Endodermal cell (in vitro differentiated cells): ENCODE measurements at places on chromosomes 1 and 21.
A peak's percentile ranks its signal among the peaks of the same experiment; 100 is the strongest.

GRCh38 chr1:192159014-192159413 is 752 bp downstream of the RGS18 start:
- no peak for DNase-seq

GRCh38 chr1:199691540-199691939 is 336.0 kb upstream of the NR5A2 start:
- no peak for DNase-seq

DNA sequence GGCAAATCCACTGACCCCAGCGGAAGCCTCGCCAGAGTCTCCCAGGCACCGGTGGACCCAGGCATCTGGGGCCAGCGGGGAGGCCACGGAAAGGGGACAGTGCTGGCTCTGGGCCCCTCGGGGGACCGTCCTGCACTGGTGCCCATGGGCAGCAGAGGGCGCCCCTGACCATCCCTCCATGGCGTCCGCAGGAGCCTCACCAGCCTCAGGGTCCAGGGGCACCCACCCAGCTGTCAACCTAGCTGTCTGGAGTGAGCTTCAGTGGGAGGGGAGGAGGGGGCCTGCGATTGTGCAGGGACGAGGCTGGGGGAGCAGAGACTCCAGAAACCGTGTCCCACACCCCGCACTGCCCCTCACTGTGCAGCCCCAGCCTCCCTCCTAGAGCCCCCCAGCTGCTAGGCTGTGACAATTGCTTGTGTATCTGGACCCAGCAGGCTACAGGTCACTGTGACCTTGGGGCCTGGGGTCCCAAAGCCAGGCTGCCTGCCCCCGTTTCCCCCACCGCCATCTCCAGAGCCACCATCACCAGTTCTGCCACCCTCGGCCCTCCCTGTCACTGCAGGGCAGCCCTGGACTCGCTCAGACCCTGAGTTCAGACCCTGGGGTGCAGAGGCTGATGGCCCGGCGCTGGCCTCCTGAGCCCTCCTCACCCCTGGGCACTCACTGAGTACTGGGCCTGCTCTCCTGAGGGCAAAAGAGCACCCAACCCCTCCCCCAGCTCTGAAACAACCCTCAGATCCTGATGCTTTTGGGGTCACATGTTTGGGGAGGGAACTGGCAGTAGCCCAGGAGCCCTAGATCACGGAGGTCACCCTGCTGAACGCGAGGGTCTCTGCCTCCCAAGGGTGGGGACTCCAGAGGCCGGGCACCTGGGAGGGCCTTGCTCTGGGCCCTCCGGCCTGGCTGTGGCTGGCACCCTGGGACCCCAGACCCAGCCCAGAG is 10.6 kb upstream of the COL6A1 start:
- peak; percentile 92 for DNase-seq

- DNase-seq: no peak
These were observed 37.3 kb downstream of the C1orf21 start for GRCh38 chr1:184424157-184424556.

GRCh38 chr1:61160526-61160925 is 78.2 kb downstream of the NFIA start:
- no peak for DNase-seq

GRCh38 chr1:22500058-22500457 is 48.4 kb downstream of the ZBTB40 start:
- DNase-seq: no peak

- no peak for DNase-seq
These were observed 66.1 kb downstream of the CD2 start for GRCh38 chr1:116820369-116820768.

GRCh38 chr1:177311111-177311510 is 140.4 kb downstream of the BRINP2 start:
- no peak for DNase-seq

- no peak for DNase-seq
These were observed 42.9 kb upstream of the LRRN2 start for GRCh38 chr1:204728456-204728855.

DNA sequence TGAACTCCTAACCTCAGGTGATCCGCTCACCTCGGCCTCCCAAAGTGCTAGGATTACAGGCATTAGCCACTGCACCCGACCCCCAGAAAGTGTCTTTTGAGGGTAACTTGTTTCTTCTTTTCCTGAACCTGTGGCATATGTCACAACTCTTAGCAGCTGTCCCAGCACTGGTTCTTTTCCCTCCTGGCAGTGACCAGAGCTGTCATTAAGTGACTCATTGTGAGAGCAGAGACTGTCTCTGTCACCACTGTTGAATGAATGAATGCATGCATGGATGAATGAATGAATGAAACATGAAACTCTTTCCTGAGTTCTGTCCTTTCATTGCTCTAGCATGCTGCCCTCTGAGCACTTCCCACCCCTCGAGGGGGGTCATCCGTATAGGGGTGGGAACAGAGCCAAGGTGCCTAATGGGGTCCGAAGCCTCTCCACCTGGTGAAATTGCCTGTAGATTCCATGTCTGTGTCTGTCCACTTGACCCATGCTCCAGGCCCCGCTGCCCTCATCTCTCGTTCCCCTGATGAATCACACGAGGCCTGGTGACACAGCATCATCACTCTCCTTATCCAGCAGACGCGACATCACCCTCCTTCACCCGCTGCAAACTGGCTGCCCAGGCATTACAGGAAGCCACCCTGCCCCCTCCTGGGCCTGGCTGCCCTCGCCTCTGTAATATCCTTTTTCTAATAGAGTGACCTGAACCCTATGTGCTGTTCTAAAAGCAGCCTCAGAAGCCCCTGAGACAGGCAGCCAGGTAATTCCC is 75.0 kb downstream of the IGSF21 start:
- peak; percentile 64 for DNase-seq

DNA sequence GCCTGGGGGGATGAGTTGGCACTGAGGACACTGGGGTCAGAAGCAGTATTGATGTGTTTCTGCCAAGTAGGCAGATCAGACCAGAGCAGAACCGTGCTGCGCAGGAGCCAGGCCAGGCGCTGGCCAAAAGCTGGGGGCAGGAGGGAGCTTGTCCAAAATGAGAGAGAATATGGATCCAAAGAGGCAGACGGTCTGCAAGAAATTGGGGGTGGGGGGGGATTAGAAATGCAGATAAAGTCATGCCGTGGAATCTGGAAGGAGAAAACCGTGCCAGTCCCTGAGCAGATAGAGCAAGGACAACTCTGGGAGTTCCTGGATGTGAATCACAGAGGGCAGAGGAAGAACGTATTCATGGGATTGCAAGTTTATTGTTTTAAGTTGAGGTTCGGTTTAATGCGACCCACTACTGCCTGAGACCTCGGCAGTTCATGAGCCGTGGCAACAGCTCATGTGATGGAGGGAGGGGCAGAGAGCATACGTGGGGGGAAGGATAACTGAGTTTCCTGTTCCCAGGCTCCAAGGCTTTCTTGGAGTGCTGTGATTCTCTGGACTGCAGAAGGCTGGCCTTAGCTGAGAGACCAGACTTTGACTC is 224.0 kb downstream of the FGGY start:
- DNase-seq: no peak

- peak; percentile 63 for DNase-seq
These were observed 663 bp downstream of the ATP13A2 start for GRCh38 chr1:17011092-17011438.

DNA sequence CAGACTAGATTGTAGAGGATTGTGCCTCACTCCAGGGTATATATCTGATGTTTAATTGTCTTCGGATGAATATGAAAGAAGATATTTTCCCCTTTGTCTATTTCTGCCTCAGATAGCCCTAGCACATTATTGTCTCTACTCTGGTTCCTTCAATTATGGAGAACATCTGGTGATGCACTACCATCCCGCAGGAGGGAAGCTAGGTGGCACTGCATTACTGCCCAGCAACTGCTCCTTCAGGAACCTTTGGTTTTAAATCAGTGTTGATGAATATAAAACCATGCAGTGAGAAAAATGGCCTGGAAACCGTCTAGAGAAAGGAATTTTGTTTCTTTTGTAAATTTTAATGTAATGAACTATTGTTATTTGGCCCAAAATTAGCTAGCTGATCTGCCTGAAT is 68.5 kb downstream of the GPR88 start:
- peak; percentile 58 for DNase-seq

GRCh38 chr1:204514828-204515227 is 1.4 kb upstream of the MDM4 start:
- no peak for DNase-seq

GRCh38 chr1:27650539-27651175 is 15.7 kb upstream of the FGR start:
- DNase-seq: peak; percentile 86

GRCh38 chr1:116763787-116764465 is 9.7 kb downstream of the CD2 start:
- DNase-seq: peak; percentile 82

DNA sequence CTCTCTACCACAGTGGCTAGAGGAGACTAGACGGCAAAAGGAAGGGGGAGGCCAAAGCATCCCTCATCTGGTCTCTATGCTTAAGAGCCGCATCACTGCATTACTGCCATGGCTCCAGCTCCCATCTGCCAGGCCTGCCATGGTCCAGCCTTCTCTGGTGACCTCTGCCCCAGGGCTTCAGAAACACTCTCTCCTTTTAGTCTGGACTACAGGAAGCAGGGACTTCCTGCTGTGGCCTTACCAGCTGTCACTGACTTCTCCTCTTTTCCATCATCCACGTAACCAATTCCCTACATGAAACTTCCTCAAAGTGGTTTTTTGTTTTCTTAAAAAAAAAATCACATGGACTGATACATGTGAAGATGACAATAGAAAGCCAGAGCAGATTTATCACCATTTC is 323.1 kb upstream of the NFIA start:
- DNase-seq: no peak

GRCh38 chr1:68322096-68322495 is 89.8 kb upstream of the WLS start:
- no peak for DNase-seq

DNA sequence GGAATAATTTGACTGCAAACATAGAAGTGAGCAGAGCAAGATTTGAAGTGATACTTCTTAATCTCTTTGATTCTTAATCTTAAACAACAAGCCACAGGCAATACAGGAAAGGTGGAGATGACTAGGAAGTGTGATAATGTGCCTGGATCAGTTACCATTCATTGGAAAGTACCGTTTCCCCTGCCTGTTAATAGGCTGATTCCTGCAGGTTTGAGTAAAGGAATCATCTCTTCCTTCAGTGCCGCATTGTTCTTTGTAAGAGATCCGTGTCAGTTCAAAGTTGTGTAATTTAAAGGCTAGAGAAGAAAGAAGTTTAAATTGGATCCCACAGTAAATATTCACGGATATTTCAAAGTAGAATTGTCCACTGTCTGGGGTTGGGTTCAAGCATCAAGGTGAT is 43.5 kb upstream of the BCL10 start:
- DNase-seq: no peak

- DNase-seq: no peak
These were observed 35.7 kb upstream of the DUSP10 start for GRCh38 chr1:221777431-221778072.

DNA sequence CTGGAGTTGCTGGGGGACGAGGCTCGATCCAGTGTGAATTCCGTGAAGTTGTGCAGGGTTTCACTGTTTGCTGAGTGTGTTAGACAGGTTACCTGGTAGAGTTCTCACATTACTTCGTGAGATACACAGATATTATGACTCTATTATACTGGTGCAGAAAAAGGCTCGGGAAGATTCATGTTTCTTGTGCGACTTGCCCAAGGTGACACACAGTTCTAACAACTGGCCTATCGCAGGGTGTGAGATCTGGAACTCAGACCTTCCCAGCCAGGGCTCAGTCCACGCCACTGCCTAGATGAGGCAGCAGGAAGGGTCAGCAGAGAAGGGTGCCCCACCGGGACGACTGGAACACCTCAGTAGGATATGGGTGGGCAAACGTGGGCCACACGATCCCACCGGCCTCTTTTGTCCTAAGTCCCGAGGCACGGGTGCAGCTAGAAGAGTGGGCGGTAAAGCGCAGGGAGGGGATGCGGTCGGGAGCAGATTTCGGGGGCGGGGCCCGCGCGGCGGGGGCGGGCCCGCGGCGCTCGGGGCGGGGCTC is 296 bp upstream of the RNPEP start:
- no peak for DNase-seq

DNA sequence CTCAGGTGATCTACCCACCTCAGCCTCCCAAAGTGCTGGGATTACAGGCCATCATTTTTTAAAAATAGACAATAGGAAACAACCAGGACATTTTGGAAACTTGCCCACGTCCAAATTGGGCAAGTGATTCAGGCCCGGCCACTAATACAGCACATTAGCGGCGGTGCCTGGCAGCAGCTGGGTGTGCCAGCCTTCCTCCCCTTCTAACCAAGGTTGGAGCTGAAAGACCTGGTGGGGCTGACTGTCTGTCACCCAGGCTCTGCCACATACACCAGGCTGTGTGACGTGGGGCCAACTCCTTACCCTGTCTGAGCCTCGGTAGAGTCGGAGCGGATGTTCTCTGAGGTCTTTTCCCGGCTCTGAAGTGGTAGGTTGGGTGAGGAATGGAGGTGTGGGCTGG is 29.6 kb upstream of the TMEM51 start:
- DNase-seq: no peak

GRCh38 chr1:70140343-70140742 is 65.0 kb downstream of the LRRC40 start:
- DNase-seq: no peak

GRCh38 chr21:25094695-25095094 is 512.6 kb downstream of the MRPL39 start:
- no peak for DNase-seq

DNA sequence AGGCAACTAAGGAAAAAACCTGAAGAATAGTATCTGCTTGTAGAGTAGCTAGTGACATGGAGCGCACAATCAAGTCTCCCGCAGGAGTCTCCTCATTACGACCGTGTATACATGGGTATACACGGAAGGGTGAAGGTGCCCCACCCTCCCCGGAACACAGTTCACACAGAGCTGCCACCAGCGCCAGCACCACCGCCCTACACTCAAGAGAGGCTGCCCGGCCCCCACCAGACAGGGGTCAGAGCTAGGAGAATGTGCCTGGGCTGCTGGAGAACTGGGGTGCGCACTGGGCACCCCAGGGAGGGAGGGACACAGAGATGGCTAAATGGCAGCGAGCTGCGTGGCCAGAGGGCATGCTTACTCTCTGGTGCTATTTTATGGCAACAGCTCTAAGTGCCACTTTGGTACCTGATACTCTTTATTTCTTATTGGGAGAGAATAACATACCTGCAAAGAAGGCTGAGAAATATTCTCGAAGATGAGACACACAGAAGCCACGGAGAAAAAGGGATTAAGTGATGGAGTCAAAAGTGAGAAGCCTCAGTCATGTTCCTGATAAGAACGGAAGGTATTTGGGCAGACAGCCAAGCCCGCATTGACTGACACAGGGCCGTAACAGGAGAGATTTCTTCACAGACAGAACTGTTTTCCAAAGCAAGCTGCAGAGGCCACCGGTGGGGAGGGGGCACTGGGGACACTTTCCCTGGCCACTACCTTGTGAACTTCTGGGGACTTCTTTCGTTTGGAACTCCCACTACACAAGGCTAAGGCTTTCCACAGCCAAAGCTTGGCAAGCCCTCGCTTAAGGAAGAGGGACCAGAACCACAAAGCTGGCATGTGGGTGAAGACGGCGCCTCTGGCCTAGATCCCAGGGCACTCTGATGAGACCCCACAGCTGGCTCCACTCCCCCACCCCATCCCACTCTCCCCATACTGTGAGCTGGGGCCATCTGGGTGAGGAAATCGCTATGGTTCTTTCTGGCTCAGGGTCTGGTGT is 108.0 kb downstream of the PGBD5 start:
- no peak for DNase-seq
